ENCODE measurements at places on chromosomes 4 and X.

DNA sequence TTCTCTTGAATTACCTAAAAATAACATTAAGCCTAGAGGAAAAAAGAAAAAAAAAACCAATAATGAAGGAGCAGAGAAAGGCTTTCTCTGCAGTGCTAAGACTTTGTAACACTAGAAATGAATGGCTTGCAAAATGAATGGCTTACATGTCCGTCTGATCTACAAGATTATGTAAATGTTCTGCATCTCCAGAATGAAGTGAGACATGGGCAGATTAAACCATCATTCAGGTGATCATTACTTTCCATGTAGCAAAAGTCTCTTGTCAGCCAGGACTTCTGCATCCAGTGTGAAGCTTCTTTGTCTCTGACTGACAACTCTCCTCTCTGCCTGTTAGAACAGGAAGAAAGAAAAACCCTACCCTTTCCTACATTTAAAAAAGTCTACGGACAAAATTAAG lies 304.3 kb downstream of the LDB2 start:
- DNase-seq, result no peak

- DNase-seq, result no peak
Measured at GRCh38 chrX:154132366-154132765, 11.7 kb upstream of the OPN1LW start.

GRCh38 chr4:109879081-109879480 lies 31.2 kb downstream of the LRIT3 start:
- DNase-seq, result no peak

GRCh38 chrX:51272638-51273037 lies 60.0 kb upstream of the NUDT10 start:
- DNase-seq, result no peak

DNA sequence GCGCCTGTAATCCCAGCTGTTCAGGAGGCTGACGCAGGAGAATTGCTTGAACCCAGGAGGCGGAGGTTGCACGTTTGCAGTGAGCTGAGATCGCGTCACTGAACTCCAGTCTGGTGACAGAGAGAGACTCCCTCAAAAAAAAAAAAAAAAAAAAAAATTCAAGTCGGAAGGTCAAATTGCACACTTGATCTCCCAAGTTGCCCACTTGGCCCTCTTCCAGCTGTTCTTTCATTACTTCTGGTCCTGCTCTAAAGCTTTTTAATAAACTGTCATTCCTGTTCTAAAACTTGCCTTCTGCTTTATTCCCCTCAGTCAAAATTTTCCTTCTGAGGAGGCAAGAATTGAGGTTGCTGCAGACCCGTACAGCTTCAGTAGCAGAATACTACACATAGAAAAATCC lies 2358.0 kb downstream of the ARAP2 start:
- no peak for DNase-seq

DNA sequence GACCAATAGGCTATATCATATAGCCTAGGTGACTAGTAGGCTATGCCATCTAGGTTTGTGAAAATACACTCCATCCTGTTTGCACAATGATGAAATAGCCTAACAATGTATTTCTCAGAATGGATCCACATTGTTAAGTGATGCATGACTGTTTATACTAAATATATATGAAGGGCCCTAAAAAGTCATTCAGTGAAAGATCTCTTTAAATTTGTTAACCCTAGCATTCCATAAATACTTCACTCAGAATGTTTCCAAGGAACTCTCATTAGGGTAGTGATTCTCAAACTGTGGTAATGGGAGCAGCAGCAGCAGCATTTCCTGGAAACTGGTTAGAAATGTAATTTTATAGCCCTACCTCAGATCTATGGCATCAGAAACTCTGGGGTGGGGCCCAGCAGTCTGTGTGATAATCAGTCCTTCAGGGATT lies 74.9 kb downstream of the PRRG1 start:
- DNase-seq, result no peak

DNA sequence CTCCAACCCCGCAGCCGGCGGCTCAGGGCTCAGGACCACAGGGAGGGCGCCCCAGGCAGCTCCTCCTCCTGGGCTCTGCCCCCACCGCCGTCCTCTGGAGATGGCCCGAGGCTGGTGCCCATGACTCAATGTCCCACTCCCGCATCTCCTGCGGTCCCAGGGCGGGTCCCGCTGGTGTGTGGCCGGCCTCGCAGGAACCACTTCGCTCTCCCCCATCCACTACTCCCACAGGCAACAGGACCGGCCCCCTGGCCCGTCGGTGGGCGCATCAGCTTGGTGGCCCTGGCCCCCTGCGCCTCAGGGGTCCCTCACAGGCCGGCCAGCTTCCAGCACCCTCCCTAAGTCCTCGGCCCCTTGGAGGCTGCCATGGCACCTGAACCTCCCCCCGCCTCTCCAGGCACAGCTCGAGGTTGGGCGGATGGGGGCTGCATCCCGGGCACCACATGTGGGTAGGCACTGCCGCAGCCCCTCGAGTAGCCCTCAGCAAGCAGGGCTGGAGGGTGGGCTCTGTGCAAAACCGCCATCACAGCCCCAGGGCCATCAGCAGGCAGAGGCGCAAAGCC lies 22.8 kb upstream of the SPON2 start:
- no peak for DNase-seq

GRCh38 chrX:152306331-152306730 lies 144.8 kb downstream of the GABRA3 start:
- DNase-seq, result no peak

DNA sequence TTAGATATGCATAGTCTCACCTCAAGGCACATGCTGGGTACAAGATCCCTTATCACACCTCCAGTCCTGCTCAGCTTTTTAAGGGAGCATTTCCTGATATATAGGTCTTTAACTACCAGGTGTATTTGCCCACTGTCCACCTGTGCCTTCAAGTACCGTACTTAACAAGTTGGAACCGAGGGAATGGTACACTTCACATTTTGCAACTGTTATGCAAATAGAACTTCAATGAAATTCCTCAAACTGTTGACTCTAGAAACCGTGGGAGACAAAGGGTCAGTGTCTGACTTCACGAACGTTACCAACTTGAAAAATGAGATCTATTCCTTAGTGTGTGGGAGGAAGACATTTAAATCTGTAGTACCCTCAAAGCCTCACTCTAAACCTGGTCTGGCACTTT lies 5.2 kb downstream of the TRIM2 start:
- DNase-seq, result no peak

DNA sequence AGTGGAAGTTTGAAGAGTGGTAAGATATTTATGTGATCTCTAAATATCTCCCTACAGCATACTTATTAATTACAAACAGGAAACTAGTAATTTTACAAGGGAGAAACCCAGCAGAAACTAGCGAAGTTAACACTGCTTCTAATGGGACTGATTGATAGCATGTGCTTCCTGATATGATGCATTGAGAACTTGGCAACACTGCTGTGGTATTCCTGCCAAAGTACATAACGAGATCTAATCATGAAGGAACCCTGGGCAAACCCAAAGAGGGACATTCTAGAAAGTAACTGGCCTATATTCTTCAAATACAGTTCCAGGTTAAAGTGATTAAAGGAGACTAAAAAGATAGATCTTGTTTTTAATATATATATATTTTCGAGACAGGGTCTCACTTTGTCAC lies 4.6 kb upstream of the GPR34 start:
- DNase-seq, result no peak

GRCh38 chrX:118221270-118221669 lies 104.7 kb upstream of the KLHL13 start:
- no peak for DNase-seq

DNA sequence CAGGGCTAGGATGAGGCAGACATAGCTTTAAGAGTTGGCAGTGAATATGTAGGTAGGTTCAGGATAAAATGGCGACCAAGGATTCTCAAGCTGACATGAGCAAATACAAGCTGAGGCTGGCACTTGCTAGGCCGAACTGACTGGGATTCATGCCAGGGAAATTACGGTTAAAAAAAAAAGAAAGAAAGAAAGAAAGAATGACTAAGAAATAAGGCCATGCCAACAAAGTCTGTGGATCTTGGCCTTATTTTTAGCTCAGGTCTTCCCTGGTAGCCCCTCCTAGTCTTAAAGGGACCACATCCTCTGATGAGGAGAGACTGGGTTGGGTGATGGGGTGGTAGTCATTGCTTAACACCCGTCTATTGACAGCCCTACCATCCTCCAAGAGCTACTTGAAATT lies 64.4 kb upstream of the KLHL13 start:
- no peak for DNase-seq

- no peak for DNase-seq
Measured at GRCh38 chr4:11019451-11020240, 335.1 kb upstream of the CLNK start.

GRCh38 chr4:121777625-121778024 lies 12.7 kb upstream of the SMIM43 start:
- no peak for DNase-seq

DNA sequence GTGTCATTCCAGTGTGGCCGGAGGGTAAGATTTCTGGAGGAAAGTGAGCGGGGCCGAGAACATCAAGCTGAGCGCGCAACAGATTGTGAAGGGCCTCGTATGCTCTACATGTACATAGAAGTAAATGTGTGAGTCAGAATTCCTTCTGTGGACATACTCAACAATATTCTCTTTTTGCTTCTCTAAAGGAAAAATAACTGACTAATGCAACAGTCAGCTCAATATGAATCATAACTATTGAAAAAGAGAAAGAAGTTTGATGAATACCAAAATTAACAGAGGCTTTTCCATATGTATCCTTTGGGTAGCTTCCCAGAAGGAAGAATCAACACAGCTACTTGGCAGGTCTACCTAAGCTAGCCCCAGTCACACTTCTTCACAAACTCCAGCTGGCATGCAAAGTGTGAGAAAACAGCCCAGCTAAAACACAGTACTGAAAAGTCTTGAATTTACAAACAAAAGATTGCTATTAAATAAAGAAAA lies 87.5 kb upstream of the ZFP42 start:
- no peak for DNase-seq

GRCh38 chr4:181219783-181220416 lies 1023.3 kb upstream of the TENM3 start:
- DNase-seq, result no peak

DNA sequence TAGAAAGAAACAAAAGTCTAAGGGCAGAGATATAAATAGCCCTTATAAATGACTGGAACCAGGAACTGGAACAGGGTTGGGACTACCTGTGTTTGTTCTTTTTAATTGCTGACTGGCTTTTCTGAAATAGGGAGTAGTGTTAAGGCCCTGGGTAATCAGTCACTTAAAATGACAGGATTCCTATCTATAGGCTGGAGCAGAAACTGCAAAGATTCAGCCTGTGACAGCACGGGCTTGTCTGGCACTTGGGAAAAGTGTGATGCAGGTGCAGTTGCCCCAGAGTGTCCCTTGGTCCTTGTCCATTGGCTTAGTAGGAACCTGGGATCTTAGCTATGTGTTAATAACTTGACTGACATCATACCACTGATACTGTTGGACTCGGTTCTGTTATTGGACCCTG lies 14.7 kb upstream of the PLAC8 start:
- no peak for DNase-seq

DNA sequence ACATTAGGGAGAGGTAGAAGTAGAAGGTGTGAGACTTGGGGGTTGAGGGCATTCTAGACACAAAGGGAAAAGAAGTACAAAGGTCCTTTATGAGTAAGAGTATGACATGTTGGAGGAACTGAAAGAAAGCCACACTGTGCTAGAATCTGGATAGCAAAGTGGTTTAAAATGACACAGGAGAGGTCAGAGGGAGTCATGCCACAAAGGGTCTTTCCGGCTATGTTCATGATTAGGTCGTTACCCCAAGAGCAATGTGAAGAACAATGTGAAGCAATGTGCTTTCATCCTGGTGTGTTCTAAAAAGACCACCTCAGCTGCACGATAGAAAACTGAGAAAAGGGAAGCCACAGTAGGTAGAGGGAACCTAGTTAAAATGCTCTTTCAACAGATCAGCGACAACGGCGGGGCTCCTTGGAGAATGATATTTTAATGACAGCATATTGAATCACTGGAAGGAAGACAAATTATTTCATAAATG lies 29.2 kb downstream of the SMIM14 start:
- peak; percentile 67 for DNase-seq

GRCh38 chrX:124275182-124275894 lies 57.1 kb upstream of the TEX13D start:
- DNase-seq, result no peak

DNA sequence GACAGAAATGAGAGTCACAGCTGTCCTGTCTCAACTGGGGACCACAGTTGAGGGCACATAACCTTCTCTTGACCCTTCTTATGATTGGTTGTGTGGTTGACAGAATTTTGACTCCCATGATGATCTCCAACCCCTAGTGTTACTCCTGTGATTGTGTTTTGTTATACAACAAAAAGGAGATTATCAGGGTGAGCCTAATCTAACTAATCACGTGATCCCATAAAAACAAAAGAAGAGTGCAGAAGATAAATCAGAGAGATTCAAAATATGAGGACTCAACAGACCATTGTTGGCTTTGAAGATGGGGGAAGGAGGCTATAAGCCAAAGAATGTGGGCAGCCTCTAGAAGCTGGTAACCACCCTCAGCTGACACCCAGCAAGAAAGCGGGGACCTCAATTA lies 72.7 kb downstream of the GUCY2F start:
- no peak for DNase-seq

DNA sequence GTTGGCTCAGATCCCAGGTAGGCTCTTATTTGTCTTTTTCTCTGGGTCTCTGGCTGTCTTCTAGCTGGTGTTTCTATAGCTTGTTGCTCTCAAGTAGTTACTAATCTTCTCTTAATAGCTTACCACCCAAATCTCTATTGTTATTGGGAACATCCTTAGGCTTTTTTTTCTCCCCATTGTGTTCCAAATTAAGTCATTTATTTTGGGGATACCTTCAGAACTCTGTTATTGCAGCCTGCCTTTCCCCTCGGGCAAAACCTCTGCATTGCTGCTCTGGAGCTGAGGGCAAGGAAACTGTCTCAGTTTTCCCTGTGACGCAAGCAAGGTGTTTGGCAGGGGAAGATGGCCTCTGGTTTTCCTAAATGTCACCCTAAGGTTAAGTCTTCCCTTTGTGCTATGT lies 338.1 kb upstream of the ZCCHC13 start:
- DNase-seq, result no peak

DNA sequence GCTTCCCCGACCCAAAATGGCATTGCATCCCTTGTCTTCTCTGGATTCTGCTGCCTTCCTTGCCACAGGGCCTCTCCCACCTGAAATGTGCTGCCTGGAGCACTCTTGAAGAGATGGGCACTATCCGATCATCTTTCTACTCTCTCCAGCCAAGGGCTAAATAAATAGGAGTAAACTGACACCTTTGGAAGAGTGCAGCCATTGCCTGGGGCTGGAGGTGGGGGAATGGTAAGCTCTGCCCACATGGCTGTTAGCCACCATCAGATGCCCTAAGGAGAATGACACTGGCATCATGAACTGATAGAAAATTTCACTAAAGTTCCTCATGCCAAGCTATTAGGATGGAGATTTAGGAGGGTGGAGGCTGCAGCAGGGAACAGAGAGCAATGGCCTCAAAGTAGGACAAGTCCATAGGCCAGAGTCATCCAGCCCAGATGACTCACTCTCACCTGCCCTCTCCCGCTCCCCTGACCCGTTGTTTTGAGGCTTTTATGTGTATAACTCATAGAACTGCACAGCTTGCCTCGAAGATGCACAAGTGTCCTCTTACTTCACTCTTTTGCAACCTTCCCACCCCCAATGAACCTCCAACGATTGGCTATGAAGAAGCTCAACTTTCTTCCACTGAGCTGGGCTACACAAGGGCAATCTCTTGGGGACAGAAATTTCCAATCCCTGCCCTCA lies 822 bp upstream of the PFKFB1 start:
- no peak for DNase-seq
